ENCODE measurements at places on chromosomes 5 and 9. TPM values are rescaled to one million over a fixed set of nuclear protein-coding genes. Genes with fewer than 3 reads are reported as not detected.

- H3K4me1 ChIP-seq, result no peaks in the 10 kb centered on the region
- H3K4me3 ChIP-seq, result no peak overlapping the region
- DNase-seq, result no peak
- H3K27ac ChIP-seq, result no peak overlapping the region
- H3K27me3 ChIP-seq, result no peaks in the 10 kb centered on the region
- no peaks in the 10 kb centered on the region for H3K36me3 ChIP-seq
Measured at GRCh38 chr5:2675548-2675947, 75.9 kb downstream of the IRX2 start.

DNA sequence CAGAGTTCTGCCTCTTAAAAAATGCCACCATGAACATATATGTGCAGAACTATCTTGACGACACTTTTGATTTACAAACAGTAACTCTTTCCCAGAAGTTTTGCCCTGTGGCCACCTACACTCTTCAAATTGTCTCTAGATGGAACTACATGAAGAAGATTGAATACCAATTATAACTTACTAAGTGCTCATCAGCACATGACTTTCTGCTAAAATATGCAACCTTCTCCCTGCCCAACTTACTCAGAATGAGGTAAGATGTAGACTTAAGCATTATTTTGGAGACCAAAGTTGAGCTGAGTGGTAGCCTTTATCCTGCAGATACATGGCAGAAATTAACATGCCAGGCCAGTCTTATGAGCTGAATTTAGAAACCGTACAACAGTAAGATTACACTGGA, 105.4 kb downstream of the SEMA5A start:
- no peak for DNase-seq
- no peaks in the 10 kb centered on the region for H3K27me3 ChIP-seq
- no peaks in the 10 kb centered on the region for H3K36me3 ChIP-seq
- no peak overlapping the region for H3K4me3 ChIP-seq
- H3K4me1 ChIP-seq, result no peaks in the 10 kb centered on the region

DNA sequence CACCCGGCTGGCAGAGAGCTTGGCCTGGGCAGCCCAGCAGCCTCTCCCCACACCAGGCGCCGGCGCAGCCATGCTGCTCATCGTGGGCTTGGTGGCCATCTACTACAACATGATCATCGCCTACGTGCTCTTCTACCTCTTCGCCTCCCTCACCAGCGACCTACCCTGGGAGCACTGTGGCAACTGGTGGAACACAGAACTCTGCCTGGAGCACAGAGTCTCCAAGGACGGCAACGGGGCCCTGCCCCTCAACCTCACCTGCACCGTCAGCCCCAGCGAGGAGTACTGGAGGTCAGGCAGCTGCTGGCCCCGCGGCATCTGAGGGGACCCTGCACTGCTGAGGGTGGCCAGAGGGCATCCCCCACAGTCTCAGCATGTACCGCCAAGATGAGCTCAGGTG, 7.1 kb downstream of the SLC6A7 start:
- no peaks in the 10 kb centered on the region for H3K27me3 ChIP-seq
- no peak overlapping the region for H3K4me3 ChIP-seq
- H3K4me1 ChIP-seq, result no peaks in the 10 kb centered on the region
- H3K27ac ChIP-seq, result no peak overlapping the region
- DNase-seq, result no peak

DNA sequence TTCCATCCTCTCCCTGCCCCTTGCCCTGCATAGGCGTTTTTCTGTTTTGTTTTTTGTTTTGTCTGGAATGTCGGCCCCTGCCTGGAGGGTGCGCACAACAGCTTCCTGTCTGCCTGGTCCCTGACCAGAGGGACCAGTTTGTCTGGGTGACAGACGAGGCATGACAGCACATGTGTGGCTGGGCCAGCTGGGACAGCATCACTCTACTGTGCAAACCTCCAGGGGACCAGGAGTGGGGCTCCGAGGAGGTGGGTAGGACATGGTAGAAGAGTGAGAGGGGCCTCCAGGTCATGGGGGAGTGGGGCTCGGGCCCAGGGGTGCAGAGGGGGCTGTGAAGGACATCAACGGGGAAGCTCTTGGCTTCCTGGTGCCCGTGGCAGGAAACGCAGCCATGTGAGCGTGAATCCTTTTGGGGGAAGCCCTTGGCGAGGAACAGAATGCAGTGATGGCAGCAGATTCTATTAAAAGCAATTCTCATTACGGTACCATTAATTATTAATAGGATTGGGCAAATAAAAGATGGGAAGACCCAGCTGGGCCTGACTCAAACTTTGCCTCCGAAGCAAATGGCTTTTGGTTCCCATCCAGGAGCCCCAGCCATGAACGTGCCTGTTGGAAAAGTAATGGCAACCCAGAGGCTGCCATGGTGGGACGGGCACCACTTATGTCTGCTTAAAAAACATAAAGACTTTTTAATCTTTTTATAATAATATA, 184.4 kb upstream of the IER5L start:
- no peak for DNase-seq
- H3K4me3 ChIP-seq, result no peak overlapping the region
- no peaks in the 10 kb centered on the region for H3K36me3 ChIP-seq
- no peaks in the 10 kb centered on the region for H3K27me3 ChIP-seq
- no peak overlapping the region for H3K27ac ChIP-seq
- H3K4me1 ChIP-seq, result no peaks in the 10 kb centered on the region

GRCh38 chr5:108617467-108618435, 129.9 kb upstream of the FER start:
- no peaks in the 10 kb centered on the region for H3K36me3 ChIP-seq
- H3K27me3 ChIP-seq, result no peaks in the 10 kb centered on the region
- no peaks in the 10 kb centered on the region for H3K4me1 ChIP-seq
- DNase-seq, result no peak
- no peak overlapping the region for H3K4me3 ChIP-seq

- DNase-seq, result no peak
- no peaks in the 10 kb centered on the region for H3K36me3 ChIP-seq
- no peak overlapping the region for H3K4me3 ChIP-seq
- H3K4me1 ChIP-seq, result peaks cover 6% of the 10 kb centered on the region
Measured at GRCh38 chr9:8366161-8366926, 566.8 kb upstream of the DMAC1 start.

GRCh38 chr9:19026375-19026774, 6.6 kb downstream of the SAXO1 start:
- no peak overlapping the region for H3K27ac ChIP-seq
- no peaks in the 10 kb centered on the region for H3K4me1 ChIP-seq
- H3K27me3 ChIP-seq, result no peaks in the 10 kb centered on the region

DNA sequence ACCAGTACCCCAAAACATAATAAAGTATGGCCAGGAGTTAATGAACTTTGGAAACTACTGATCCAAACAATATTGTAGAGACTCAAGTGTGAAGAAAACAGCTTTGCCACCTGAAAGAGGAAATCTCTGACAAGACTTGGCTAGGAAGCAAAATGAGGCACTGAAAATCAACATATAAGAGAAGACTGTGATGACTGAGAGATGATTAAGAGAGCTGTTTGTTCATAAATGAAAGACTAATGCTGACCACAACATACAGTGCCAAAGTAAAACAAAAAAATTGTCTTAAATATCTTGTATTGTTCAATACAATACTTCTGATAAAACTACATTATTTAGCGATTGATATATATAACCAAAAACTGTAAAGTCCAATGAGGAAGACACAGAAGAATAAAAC, 7.2 kb downstream of the RC3H2 start:
- peaks cover 19% of the 10 kb centered on the region for H3K4me1 ChIP-seq
- H3K36me3 ChIP-seq, result peaks cover 20% of the 10 kb centered on the region
- H3K4me3 ChIP-seq, result no peak overlapping the region
- H3K27ac ChIP-seq, result no peak overlapping the region
- no peak for DNase-seq
- H3K27me3 ChIP-seq, result no peaks in the 10 kb centered on the region

GRCh38 chr5:112119508-112119907, 299.6 kb downstream of the EPB41L4A start:
- H3K36me3 ChIP-seq, result no peaks in the 10 kb centered on the region
- H3K4me1 ChIP-seq, result no peaks in the 10 kb centered on the region
- no peak overlapping the region for H3K27ac ChIP-seq
- H3K27me3 ChIP-seq, result no peaks in the 10 kb centered on the region
- DNase-seq, result no peak

DNA sequence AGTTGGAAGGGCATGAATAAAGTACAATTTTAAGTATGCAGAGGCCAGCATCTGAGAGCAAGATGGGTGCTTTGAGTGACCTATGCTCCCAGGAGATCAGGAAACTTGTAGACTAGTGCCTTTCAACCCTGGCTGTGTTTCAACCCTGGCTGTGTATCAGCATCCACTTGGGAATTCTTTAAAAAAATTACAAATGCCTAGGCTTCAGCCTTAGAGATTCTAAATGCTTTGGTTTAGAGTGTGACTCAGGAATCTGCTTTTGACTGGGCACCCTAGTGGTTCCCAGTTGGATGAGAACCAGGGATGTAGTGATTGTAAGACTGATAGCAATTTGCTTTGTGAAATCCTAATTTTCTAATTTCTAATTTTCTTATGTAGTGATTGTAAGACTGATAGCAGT, 65.6 kb downstream of the RALGPS1 start:
- no peaks in the 10 kb centered on the region for H3K36me3 ChIP-seq
- no peak overlapping the region for H3K27ac ChIP-seq
- no peak for DNase-seq
- H3K27me3 ChIP-seq, result no peaks in the 10 kb centered on the region
- no peak overlapping the region for H3K4me3 ChIP-seq

- H3K4me3 ChIP-seq, result no peak overlapping the region
- H3K4me1 ChIP-seq, result no peaks in the 10 kb centered on the region
- no peaks in the 10 kb centered on the region for H3K27me3 ChIP-seq
Measured at GRCh38 chr5:133130387-133131118, 78.7 kb downstream of the HSPA4 start.

DNA sequence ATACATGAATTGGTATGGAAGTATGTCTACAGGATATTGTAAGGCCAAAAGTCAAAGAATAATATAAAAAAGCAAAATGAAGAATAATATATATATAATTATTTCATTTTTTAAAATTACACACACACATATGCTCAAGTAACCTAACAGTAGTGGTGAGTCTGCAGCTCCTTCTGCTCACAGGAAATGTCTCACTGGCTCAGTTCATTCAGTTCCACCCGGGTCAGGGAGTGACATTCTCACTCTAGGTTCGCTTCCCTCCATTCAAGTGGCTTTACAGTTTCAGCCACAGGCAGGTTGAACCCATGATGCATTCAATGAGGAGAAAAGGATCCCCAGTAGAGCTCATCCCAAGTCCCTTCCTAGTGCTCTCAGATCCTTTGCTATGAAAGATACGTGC, 90.8 kb downstream of the SUSD1 start:
- H3K36me3 ChIP-seq, result peaks cover 29% of the 10 kb centered on the region
- no peak overlapping the region for H3K4me3 ChIP-seq
- no peaks in the 10 kb centered on the region for H3K27me3 ChIP-seq
- no peak for DNase-seq
- H3K4me1 ChIP-seq, result no peaks in the 10 kb centered on the region
- no peak overlapping the region for H3K27ac ChIP-seq

DNA sequence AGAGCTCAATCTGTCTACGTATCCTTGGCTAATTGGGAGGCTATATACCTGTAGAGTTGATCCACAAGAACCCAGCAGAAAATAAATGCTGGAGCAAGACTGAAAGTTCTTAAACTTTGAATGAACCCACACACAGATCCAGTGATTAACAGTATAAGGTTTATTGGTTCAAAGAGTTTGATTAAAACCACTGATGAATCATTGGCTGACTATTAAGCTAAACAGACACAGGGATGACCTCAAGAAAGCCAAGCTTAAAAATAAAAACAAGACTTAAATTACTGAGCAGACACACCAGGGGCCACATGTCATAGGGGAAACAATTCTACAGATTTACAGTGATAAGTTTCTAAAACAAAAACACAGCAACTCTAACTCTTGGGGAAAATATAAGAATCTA, 163.6 kb downstream of the SPATA31D1 start:
- no peak for DNase-seq
- H3K4me1 ChIP-seq, result no peaks in the 10 kb centered on the region
- H3K27ac ChIP-seq, result no peak overlapping the region

GRCh38 chr9:34993502-34994259, 4.1 kb downstream of the DNAJB5 start:
- no peak for DNase-seq
- H3K4me3 ChIP-seq, result no peak overlapping the region

GRCh38 chr5:11905206-11905605, 960 bp upstream of the CTNND2 start:
- no peak overlapping the region for H3K4me3 ChIP-seq
- DNase-seq, result no peak
- peaks cover 17% of the 10 kb centered on the region for H3K27me3 ChIP-seq
- no peaks in the 10 kb centered on the region for H3K4me1 ChIP-seq
- no peaks in the 10 kb centered on the region for H3K36me3 ChIP-seq

GRCh38 chr9:85479305-85479704, 262.4 kb downstream of the AGTPBP1 start:
- no peaks in the 10 kb centered on the region for H3K4me1 ChIP-seq
- no peaks in the 10 kb centered on the region for H3K36me3 ChIP-seq
- DNase-seq, result no peak
- H3K27ac ChIP-seq, result no peak overlapping the region

DNA sequence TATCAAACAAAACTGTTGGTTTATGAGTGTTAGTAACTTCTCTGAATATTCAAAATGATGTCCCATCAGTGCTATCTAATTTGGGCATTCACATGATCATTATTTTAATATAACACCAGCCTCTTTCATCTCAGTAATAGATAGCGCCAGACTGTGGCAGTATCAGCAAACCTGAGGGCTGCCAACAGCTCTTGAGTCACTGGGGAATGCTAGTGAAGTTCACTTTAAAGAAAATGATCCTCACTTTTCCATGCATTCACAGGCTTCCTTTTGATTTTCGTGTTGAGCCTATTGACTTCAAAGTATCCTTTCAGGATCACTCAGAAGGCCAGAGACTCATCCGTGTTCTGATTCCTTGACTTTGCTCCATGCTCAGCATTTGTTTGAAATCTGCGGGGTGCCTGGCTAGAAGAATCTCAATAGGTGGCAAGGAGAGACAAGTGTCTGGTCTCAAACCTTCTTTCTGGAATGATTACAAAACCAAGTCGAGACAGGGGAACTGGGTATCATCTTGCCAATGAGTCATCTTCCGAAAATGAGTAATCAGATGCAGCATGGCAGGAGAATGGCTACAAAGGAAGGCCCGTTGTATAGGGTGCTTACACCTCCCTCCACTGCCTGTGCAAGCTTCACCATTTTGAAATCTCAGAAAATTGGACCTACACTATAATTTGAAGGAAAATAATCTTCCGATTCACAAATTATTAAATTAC, 509.1 kb downstream of the RASEF start:
- no peaks in the 10 kb centered on the region for H3K27me3 ChIP-seq
- H3K27ac ChIP-seq, result no peak overlapping the region
- no peaks in the 10 kb centered on the region for H3K36me3 ChIP-seq
- no peaks in the 10 kb centered on the region for H3K4me1 ChIP-seq

KLHL3 gene
- total RNA-seq, result 13.2 TPM

GLDC gene
- total RNA-seq, result 4.6 TPM

PFN3 gene
- not detected for total RNA-seq

PDE8B gene
- total RNA-seq, result not detected

ETF1 gene
- 136 TPM for total RNA-seq

SPINK13 gene
- not detected for total RNA-seq

JADE2 gene
- 130 TPM for total RNA-seq

ISL1 gene
- not detected for total RNA-seq

GRPEL2 gene
- 6.8 TPM for total RNA-seq
